ENCODE measurements at places on chromosomes 11 and 22. TPM values are rescaled to one million over a fixed set of nuclear protein-coding genes. Genes with fewer than 3 reads are reported as not detected.

The VSIG10L2 gene
- total RNA-seq: not detected

The KCNJ11 gene
- not detected for total RNA-seq

DNA sequence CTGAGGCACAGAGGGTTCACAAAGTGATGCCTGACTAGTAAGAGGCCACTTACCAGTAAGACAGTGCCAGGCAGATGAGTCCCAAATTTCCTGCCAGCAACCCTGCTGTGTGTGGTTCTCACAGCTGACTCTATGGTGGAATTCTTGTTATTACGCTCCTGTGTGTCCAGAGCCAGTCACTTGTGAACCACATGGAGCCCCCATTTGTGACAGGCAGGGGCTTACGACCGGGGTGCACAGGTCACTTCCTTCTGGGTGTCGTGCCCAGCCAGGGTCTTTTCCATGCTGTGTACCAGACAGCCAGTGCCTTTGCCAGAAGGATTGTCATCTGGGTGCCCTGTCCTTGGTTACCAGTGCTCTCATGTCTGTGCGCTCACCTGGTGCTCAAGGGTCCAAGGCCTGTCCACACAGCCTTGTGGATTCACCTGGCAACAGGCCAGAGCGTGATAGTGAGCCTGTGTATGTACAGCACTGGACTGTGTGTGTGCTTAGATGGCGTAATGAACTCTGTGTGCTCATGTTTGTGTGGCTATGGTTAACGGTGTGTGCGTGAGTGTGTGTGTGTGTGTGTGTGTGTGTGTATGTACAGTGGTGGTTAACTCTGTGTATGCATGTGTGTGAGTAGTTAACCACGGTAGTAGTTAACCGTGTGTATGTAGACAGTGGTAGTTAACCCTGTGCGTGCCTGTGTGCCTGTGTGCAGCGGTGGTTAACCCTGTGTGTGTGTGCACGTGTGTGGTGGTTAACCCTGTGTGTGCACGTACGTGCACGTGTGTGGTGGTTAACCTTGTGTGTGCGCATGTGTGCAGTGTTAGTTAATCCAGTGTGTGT is 18.6 kb downstream of the GRAMD4 start:
- no peak overlapping the region for H3K4me3 ChIP-seq
- DNase-seq: no peak
- no peaks in the 10 kb centered on the region for H3K36me3 ChIP-seq
- no peaks in the 10 kb centered on the region for H3K27me3 ChIP-seq
- peaks cover 8% of the 10 kb centered on the region for H3K4me1 ChIP-seq

DNA sequence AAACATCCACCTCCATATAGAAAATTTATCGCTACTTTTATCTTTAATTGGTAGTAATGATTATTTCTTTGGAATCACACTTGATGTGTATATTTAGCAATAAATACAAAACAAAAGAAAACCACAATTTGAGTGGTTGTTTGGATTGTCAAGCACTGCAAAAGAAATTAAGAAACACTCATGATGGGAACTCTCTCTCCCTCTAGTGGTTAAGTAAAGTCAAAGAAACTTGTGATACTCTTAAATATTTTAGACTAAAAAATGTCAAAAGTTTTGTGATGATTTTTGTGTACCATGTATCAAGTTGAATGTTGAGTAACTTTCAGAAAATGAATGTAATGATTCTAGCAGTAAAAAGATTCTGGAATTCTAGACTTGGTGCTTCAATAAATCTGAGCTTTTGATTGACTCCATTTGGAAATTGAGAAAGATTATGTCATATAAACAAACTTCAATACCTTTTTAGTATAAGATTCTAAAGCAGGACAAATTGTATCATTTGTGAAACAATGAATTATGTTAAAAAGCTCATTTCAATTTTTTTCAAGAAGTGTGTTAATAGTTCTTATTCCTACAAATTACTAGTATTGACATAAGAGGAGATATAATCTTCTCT is 20.8 kb downstream of the MUC15 start:
- no peak overlapping the region for H3K27ac ChIP-seq
- no peak for DNase-seq
- H3K36me3 ChIP-seq: no peaks in the 10 kb centered on the region
- no peaks in the 10 kb centered on the region for H3K27me3 ChIP-seq
- no peaks in the 10 kb centered on the region for H3K4me1 ChIP-seq
- no peak overlapping the region for H3K4me3 ChIP-seq

DNA sequence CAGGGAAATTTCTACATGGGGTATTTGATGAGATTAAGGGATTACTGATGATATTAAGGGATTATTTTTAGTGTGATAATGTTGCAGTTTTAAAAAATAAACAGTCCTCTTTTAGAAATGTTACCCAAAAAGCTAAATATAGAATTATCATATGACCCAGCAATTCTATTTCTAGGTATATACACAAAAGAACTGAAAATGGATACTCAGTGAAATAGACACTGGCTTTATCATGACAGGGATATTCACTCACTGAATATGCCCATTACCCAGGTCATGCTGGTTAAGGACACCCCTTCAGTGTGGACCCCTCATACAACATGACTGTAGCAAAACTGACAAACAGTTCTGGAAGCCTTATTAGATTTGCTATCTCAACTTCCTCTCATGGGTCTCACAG is 27.8 kb downstream of the USP28 start:
- H3K4me1 ChIP-seq: no peaks in the 10 kb centered on the region
- H3K36me3 ChIP-seq: peaks cover 21% of the 10 kb centered on the region
- no peaks in the 10 kb centered on the region for H3K27me3 ChIP-seq
- H3K27ac ChIP-seq: no peak overlapping the region
- no peak for DNase-seq

DNA sequence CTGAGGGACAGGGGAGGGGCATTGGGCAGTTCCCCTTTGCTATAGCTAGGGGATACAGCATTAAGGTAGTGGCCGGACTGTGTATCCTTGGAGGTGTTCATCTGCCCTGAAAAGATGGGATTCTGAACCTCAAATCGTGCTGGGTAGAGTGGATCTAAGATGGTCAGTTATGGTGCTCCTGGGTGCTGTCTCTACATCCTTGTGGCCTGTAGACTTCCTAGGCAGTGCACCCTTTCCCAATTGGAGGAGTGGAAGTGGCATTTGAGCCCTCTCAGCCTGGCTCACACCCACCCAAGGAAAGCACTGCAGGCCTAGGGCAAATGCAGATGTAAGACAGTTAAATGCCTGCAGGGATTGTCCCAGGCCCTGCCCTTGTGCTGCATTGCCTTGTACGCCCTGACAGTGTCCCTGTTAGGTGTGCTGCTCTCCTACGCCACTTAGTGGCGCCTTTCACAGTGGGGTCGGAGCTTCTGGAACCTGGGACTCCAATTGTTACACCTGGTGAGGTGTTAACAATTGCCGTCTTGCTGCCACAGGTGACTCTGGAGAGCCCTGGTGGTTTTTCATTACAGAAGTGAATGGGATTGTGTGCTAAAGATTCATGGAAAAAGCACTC is 35.0 kb downstream of the PPFIBP2 start:
- H3K27me3 ChIP-seq: no peaks in the 10 kb centered on the region
- H3K36me3 ChIP-seq: no peaks in the 10 kb centered on the region
- H3K4me1 ChIP-seq: peaks cover 9% of the 10 kb centered on the region
- no peak overlapping the region for H3K4me3 ChIP-seq
- H3K27ac ChIP-seq: no peak overlapping the region
- DNase-seq: peak; percentile 30

DNA sequence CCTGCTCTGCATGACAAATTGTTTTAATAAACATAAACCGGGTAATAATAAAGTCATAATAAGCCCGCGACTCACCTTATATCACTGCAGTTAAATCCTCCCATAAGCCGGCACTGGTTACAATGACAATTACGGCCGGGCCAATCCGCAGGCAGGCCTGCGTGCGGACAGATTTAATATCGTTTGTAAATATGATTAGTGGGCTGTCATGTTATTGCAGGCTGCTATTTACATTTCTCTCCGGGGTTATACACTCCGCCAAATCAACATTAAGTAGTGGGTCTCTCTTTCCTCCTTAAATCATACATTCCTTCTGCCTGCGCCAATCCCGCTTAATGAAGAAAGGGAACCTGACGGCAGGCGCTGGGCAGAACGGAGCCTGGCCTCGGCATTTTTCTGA is 51.8 kb upstream of the LMO1 start:
- H3K27ac ChIP-seq: no peak overlapping the region
- no peak for DNase-seq
- H3K36me3 ChIP-seq: no peaks in the 10 kb centered on the region
- H3K27me3 ChIP-seq: peaks cover 23% of the 10 kb centered on the region

- H3K4me1 ChIP-seq: peaks cover 75% of the 10 kb centered on the region
- no peak for DNase-seq
- no peaks in the 10 kb centered on the region for H3K27me3 ChIP-seq
These were observed 127.9 kb upstream of the MTMR2 start for GRCh38 chr11:96051820-96052219.

GRCh38 chr11:63534076-63534475 is 2.5 kb upstream of the PLAAT4 start:
- no peaks in the 10 kb centered on the region for H3K36me3 ChIP-seq
- peak overlapping the region; percentile 42 for H3K4me3 ChIP-seq
- peak overlapping the region; percentile 63 for H3K27ac ChIP-seq
- H3K4me1 ChIP-seq: peaks cover 93% of the 10 kb centered on the region

GRCh38 chr11:22957786-22958185 is 97.5 kb upstream of the CCDC179 start:
- H3K4me1 ChIP-seq: no peaks in the 10 kb centered on the region
- H3K27ac ChIP-seq: no peak overlapping the region
- H3K27me3 ChIP-seq: no peaks in the 10 kb centered on the region
- no peak overlapping the region for H3K4me3 ChIP-seq
- DNase-seq: no peak
- peaks cover 1% of the 10 kb centered on the region for H3K36me3 ChIP-seq

DNA sequence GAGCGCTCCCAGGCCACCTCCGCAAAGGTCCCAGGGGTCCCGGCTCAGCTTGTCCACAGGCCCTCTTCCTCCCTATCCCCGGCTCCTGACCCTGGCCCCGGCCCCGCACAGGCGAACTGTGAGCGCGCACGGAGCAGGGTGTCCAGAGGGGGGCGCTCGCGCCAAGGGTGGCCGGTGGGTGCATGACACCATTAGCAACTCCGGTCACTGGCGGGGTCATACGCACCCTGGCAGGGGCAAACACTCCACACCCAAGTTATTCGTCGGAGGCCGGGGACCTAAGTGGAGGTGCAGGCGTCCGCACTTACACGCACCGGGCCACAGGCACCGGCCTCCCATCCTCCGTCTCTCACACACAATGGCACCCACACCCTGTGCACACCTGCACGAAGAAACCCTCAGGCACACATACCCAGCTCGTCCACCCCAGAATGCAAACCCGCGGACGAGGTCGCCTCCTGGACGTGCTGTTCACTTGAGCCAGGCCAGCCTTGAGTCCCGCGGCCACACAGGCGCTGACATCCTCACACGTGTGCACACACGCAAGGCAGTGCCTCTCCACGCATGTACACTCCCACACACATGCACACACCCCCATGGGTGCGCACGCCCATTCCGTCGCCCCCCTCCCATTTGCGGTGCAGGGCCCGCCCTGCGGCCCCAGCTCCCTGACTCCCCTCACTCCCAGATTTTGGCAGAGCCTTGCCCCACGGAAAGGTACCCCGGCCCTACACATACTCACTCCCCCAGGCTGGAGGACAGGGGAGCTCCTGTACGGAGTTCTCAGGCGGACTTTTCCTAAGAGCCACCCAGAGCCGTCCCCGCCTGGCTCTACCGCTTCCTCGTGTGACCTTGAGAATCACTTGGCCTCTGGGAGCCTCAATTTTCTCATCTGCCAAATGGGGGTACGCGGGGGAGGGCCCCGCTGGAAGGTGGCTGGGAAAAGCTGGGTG is at the start of gene RASGRP2:
TSS of gene RASGRP2 (minus strand) at position 552 of the 953 bp plus-strand sequence. CDS start 1,276 bp downstream, outside the sequence.
- H3K27ac ChIP-seq: peak within 1 kb of the TSS; percentile 52
- peaks cover 9% of the 10 kb centered on the region for H3K27me3 ChIP-seq
- peak within 1 kb of the TSS; percentile 97 for H3K4me3 ChIP-seq
- peak; percentile 93 for DNase-seq
- peaks cover 33% of the 10 kb centered on the region for H3K4me1 ChIP-seq

DNA sequence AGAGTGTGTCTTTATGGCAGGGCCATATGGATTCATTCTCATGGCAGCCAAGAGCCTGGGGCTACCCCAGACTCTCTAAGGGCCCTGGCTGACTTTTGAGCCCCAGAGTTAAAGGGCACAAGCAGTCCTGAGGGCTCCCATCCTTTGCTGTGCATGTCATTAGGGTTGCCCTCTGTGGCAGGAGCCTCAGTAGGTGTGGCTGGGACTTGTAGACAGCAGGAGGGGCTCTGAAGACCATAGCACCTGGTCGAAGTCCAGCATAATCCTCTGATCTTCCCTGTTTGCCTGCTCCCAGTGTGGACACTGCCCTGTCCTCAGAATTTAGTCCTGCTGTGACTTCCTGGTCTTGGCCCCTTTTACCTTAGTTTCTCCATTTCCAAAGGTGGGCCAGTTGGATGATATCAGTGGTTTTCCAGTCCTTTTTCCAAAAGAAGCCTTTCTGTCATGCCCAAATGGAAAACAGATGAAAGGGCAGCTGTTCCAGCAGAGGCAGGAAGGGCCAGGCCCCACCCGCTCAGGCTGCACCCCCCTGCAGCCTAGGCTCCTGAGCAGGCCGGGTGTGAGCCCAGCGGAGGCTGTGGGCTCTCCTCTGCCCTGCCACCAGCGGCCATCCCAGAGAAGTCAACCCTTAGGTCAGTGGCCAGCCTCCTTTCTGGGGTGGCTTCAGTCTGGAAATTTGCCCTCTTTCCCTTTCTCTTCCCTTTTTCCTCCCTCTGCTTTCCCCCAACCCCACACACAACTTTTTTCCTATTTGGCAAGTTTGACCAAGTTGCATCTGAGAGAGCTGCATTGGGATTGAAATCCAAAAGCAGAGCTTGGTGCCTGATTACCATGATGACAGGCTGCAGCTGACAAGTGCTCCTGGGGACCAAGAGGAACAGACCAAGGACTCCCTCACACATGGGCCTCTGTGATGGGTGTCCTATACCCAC is 32.8 kb upstream of the SUSD2 start:
- H3K4me1 ChIP-seq: peaks cover 44% of the 10 kb centered on the region
- no peaks in the 10 kb centered on the region for H3K27me3 ChIP-seq
- no peak for DNase-seq
- H3K27ac ChIP-seq: no peak overlapping the region
- peaks cover 2% of the 10 kb centered on the region for H3K36me3 ChIP-seq
- no peak overlapping the region for H3K4me3 ChIP-seq

DNA sequence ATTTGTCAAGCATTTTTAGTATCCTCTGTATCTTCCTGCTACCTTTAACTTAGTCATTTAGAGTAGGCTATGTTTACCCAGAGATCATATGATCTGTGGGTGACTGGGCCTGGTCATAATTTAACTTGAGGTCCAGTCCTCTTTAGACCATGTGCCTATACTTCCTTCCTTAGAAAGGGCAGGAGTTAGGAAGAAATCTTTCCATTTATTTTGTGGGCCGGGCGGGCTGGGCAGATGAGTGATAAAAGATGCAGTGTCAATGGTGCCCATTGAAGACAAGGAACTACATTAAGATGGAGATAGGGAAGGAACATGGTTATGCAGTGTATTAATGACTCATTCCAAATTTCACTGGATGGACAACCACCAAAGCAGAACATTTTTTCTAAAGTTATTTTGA is 30.9 kb upstream of the PDE3B start:
- H3K27me3 ChIP-seq: no peaks in the 10 kb centered on the region
- no peak for DNase-seq
- no peak overlapping the region for H3K27ac ChIP-seq
- peaks cover 31% of the 10 kb centered on the region for H3K4me1 ChIP-seq
- H3K36me3 ChIP-seq: peaks cover 14% of the 10 kb centered on the region

Data from activated T-cell treated with anti-CD3 and anti-CD28 coated beads, Interleukin-2, amount 50 U/mL, for 72 hours (primary cell).